ENCODE measurements at places on chromosomes 13 and 19.

DNA sequence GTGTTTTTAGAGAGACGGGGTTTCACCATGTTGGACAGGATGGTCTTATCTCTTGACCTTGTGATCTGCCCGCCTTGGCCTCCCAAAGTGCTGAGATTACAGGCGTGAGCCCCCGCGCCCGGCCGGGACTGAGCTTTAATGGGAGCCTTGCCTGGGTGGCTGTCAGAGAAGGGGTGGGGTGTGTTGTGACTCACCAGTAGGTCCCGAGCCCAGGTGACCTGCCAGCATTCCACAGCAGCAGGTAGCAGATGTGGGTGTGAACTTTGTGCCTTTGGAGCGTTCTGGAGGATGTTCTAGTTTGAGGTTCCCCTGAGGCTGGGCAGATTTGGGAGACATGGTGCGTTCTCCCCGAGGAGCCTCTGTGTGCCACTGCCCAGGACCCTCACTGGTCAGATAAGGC, 7.1 kb upstream of the EPN1 start:
- no peak for DNase-seq

DNA sequence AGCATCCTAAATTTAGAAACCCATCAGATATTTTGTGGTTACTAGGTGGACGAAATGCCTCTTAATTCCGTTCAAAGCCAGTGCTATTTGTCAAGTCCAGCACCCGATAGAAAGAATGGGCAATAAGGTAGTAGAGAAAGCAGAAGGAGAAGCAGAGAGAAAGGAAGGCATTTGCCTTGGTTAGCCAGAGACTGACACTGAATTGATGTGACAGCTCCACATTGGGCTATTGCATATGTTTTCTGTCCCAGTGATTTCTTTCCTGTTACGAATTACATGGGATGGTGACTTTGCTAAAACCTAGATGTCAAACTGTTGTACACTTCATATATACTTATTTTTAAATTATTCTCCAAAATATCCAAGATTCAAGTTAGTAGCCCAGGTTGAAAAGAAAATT, 542.6 kb downstream of the DCT start:
- no peak for DNase-seq

GRCh38 chr19:29771708-29772414, 39.9 kb upstream of the CCNE1 start:
- DNase-seq = peak; percentile 38

DNA sequence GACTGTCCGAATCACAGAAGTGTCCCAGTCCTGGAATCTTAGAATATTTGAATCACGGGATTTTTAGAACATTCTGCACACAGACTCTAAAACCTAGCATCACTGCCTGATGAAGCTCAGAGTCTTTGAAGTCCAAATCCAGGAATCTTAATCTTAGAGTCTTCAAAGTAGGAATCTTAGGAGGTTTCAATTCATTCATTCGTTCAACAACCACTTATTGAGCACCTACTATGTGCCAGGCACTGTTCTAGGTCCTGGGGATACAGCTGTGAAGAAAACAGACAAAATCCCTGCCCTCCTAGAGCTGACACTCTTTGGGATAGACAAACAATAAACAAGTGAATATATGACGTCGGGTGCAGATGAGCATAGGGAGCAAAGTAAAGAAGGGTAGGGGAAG, 1.7 kb downstream of the RTN2 start:
- no peak for DNase-seq

DNA sequence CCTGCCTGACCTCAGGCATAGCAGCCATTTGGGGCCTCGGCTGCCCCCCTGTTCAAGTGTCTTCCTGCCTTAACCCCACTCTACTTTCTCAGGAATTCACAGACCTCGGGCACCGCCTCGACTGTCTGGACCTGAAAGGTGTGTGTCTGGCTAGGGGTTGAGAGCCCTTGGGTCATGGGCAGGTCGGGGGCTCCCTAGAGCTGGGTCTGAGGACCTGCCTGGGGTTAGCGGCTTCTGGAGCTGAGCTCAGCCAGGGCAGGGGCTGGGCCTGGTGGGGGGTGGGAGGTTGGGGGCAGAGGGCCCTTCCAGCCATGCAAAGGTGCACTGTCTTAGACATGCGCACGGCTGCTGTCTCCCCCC, 20.7 kb downstream of the NKPD1 start:
- DNase-seq = no peak

DNA sequence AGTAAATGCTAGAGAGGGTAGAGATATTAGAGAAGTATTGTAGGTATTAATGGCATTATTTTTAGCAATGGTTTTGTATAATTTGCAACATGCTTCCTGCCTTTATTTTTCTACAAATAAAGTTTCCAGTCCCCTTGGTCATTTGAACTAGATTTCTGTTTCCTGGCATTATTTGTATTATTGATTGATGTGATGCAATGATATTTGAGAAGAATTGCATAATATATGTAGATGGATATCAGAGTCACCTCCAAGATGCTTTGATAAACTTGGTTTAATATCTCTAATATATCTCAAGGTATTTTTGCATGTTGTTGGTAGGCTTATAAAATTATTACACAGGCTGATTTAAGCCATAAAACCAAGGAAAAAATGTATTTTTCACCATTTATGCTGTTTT, 1054.5 kb downstream of the SLITRK1 start:
- DNase-seq = no peak

DNA sequence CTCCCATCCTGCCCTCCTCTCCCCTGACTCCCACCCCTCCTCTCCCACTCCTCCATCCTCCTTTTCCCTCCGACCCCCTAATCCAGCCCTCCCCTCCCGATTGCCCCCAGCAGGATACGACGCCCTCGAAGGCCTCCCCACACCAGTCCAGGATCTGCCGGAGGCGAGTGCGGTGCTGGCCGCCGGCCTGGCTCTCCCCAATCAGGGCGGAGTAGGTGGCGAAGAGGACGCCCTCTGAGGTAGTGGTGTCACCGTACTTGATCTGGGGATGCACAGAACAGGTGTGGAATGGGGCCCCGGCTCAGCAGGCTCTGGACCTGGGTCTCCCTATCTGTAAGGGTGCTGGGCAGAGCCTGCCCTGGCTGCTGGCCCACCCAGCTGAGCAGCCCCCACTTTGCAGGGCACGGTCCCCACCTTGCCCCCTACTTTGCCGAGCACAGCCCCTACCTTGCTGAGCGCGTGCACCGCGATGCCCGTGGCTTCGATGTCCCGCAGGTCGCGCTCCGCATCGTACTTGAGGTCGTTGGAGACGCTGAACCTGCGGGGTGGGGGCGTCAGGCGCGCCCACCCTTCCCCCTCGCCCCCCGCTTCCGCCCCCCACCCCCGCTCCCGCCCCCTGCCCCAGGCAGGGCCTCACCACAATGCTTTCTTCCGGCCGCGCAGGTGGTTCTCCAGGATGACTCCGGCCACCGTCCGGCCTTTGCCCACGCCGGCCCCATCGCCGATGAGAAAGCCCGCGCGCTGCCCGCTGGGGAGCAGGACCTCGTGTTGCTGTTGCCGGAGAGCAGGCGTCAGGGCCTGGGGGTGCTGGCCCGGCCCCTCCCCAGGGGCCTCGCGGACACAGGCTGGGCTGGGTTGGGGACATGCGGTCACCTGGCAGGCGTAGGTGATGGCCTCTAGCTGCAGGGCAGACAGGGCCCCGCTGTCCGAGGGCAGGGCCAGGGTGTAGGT, 18.5 kb downstream of the GPX4 start:
- no peak for DNase-seq

DNA sequence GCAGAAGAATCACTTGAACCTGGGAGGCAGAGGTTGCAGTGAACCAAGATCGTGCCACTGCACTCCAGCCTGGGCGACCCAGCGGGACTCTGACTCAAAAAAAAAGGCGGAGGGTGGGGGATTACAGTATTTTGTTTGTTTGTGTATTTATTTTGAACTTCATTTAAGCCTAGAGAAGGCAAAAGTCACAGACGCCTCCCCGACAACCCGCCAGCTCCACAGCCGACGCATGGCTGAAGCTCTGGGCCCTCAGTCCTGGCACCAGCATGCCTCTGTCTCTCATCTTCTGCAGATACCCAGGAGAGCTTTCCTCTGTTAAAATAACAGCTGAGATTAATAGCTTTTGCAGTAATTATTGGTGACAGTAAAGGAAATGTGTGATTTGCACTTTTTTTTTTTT, 17.2 kb upstream of the PDCD5 start:
- DNase-seq = no peak

DNA sequence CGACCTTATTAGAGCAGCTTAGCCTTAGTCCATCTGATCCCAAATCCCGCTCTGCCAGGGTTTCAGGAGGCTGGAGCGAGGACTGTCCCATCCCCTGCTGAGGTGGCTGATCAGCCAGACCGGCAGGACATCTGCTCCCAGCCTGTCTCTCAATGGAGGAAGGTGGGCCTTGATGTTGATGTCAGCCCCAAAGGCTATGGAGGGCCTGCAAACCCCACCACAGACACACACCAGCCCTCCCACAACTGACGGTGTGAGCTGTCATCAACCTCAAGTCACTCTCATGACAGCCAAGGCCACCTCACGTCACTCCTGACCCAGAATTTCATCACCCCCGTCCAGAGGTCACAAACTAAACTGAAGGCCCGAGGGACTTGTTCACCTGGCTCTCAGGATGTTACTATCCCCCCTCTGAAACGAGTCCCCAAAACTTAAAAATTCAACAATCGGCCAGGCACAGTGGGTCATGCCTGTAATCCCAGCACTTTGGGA, 25.5 kb downstream of the RHPN2 start:
- no peak for DNase-seq

- DNase-seq = no peak
These were observed 16.0 kb upstream of the CCL25 start for GRCh38 chr19:8036434-8037099.

DNA sequence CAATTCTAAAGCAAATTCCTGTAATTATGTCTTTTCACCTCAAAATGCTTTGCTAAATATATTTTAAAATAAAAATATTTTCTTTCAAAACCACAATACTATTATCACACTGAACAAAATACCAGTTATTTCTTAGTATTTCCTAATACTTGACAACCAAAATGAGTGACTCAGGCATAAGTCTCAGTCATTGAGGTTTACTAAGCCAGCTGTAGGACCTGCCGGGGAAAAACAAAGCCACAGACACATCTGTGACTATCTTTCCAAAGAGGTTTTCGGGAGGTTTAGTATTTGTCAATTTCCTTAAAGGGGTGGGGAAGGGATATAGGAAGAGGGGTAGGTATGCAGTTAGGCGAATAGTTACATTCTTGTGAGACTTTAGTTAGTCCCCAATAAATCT, 3.2 kb upstream of the ZNF235 start:
- DNase-seq = no peak

GRCh38 chr19:18587561-18587960, 1.0 kb upstream of the REX1BD start:
- no peak for DNase-seq

DNA sequence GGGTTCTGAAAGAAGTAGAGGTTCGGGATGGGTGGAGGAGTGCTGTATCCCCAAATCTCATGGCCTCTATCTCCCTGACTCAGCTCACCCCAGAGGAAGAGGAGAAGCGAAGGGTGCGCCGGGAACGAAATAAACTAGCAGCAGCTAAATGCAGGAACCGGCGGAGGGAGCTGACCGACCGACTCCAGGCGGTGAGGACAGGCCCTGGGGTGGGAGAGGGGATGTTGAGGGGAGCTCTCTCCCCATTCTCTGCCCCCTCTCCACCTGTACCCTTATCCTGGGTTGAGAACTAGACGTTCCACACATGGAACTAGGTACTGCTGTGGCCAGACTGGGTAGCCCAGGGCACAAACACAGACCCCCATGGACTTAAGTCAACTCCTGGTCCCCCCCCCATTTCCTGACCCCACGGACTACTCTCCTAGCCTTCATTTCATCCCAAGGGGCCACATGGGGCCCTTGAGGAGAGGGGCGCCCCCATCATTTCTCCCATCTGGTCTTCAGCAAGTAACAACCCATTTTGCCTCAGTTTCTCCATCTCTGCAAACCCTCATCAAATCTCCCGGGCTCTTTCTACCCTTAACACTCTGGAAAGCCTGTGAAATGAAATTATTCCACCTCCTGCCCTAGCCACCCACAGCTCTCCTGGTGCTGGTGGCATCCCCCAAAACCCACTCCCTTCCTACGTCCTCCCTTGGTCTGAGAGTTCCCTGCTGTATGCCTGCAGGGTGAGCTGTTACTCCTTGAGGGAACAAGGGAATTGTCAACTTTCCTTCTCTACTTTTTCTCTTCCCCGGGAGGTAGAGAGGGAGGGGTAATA, 3.5 kb downstream of the FOSB start:
- no peak for DNase-seq

GRCh38 chr19:11905928-11906327, 18.3 kb downstream of the ZNF69 start:
- DNase-seq = no peak

- no peak for DNase-seq
These were observed 95.8 kb downstream of the WASF3 start for GRCh38 chr13:26653310-26653709.

Data from activated CD4-positive, alpha-beta T cell treated with anti-CD3 and anti-CD28 coated beads, Interleukin-2, amount 50 U/mL, for 48 hours (primary cell).